Prostate gland (tissue), 2 donors: ENCODE measurements at places on chromosomes 3 and 15. TPM values are rescaled to one million over a fixed set of nuclear protein-coding genes. Genes with fewer than 3 reads are reported as not detected.

MKRN3 gene
- not detected for total RNA-seq

COL6A5 gene
- 0.57 TPM for total RNA-seq

ATP13A5 gene
- total RNA-seq: not detected

SACM1L gene
- total RNA-seq: 62.8 TPM

APBA2 gene
- total RNA-seq: 25.3 TPM

ARL6 gene
- 4.9 TPM for total RNA-seq

CFAP100 gene
- total RNA-seq: not detected

EOMES gene
- total RNA-seq: not detected

MON1A gene
- 12.0 TPM for total RNA-seq

VEPH1 gene
- 1.4 TPM for total RNA-seq
